ENCODE measurements at places on chromosomes 13 and 19.

- peak; percentile 54 for DNase-seq
These were observed 197.0 kb downstream of the COL4A1 start for GRCh38 chr13:110109910-110110309.

- DNase-seq = no peak
These were observed 51.7 kb downstream of the ERCC5 start for GRCh38 chr13:102897371-102898138.

- no peak for DNase-seq
These were observed 1.3 kb downstream of the ISOC2 start for GRCh38 chr19:55459950-55460657.

GRCh38 chr19:1626417-1627010 is 21.3 kb upstream of the UQCR11 start:
- DNase-seq = no peak

DNA sequence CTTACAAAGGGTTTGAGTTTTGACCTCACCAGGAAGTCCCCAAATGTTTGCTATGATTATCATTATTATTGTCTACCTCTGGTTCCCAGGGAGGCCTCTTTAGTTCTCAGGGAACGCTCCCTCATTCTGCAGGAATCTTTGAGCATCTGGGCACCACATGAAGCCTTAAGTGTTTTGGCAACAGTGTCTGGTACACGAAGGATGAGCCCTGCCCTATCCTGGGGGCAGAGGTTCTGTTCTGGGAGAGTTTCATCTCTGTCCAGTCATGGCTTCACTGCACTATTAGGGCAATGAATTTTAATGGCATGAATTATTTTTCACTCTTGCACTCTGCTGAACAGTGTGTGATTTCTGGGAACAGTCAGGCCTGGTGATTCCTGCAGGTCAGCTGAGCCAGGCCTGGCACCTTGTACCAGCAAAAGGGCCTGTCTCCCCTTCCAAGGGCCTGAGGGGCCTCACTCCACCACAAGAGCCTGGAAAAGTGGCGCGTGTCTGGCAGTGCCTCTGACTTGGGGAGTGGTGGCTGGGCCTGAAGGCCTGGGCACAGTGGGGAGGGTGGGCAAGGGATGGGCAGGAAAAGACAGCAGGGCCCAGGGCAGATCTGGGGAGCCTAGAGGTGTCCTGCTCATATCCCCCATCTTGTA is 4.6 kb downstream of the FAM187B start:
- DNase-seq = no peak

DNA sequence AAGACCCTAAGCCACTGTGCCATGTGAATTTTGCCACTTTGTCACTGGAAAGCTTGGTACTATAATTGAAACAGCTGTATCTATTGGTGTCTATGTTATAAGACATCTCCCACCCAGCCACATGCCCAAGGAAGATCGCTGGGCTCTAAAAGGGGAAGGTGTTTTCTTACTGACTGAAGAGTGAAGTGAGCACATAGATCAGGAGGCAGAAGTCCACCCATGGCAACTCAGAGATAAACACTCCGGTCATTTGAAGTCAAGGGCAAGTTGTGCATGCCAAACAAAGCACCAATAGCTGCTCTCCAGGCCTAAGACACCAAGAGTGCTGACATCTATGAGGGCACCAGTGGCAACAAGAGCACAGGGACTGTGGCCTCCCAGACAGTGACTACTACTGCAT is 153.8 kb downstream of the KCTD12 start:
- DNase-seq = no peak

GRCh38 chr19:31339411-31339810 is 9.8 kb downstream of the TSHZ3 start:
- DNase-seq = peak; percentile 21

DNA sequence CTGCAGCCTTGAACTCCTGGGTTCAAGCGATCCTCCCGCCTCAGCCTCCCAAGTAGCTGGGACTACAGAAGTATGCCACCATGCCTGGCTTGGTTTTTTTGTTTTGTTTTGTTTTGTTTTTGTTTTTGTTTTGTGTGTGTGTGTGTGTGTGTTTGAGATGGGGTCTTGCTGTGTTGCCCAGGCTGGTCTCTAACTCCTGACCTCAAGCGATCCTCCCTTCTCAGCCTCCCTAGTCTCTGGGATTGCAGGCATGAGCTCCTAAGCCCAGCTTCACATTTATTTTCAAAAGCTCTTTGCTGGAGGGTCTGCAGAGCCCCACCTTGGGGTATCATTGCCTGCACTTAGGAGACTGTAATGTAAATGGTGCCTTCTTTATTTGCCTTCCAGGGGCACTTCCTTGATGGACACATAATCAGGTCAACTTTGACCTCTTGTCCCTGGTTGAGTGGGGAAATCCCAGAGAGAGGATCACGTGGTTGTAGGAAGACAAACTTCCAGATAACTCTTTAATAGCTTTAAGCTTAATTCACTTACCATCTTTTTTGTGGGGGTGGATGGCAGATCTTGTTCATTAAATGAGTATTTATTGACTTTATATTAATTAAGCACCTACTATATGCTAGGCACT is 72.9 kb upstream of the NPAS1 start:
- no peak for DNase-seq

- DNase-seq = no peak
These were observed 43.5 kb downstream of the ATP8A2 start for GRCh38 chr13:25415241-25415640.

DNA sequence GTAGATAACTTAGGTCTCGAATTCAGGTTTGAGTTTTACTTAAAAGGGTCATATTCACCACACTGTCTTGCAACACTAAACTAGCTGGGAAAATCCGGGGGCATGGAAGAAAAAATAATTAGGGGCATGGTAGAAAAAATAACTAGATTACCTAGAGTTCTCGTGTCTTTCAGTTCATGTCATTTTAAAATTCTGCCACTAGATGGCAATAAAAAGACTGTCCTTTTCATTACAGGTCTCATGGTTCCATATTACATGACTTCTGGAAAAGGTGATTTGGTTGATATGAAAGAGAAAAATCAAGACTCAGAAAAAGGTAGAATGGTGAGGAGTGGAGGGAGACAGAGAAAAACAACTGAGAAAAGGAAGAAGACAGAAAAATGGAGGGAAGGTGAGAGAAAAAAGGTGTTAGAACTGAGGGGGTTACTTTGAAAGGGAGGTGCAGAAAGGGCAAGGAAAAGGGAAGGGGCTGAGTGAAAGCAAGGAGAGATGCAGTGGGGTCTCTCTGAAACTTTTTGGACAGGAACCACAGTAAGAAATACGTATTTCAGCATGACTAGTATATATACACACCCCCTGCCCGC is 299.0 kb downstream of the KLF12 start:
- no peak for DNase-seq

DNA sequence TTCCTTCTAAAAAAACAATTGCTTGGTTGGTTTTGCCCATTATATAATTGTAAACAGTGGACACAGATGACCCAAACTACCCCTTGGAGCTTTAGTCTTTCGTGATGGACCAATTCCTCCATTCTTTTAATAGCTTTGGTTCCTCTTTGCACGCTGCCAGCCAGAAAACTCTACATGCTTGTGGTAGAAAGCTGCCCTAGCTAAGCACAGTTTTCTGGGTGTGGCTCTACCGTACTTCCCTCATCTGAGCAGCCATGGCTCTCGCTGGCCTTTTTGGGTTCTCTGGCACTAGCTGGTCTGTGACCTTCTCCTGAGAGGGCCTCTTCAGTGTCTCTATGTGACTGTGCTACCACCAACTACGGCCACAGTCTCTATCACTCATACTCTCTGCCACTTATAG is 29.9 kb upstream of the CEBPA start:
- DNase-seq = no peak

GRCh38 chr19:42089772-42090171 is 13.8 kb downstream of the ZNF574 start:
- no peak for DNase-seq

DNA sequence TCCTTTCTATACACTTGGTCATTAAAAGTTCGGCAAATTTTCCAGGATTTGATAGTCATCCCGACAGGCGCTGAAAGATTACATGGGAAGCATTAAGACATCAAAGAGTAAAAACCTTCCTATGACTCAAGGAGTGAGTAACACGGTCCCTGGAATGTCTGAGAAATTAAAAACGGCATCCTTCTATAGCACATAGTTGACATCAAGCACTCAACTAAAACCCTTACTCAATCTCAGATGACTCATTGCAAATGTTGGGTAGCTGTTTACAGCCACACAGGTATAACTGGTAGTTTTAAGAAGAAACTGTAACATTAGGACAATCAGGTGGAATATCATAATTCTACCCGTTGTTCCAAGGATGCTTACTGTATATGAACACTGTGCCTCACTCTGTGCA is 6.4 kb upstream of the LGALS13 start:
- DNase-seq = no peak

- peak; percentile 65 for DNase-seq
These were observed 1.2 kb downstream of the AKT1S1 start for GRCh38 chr19:49875857-49876421.

DNA sequence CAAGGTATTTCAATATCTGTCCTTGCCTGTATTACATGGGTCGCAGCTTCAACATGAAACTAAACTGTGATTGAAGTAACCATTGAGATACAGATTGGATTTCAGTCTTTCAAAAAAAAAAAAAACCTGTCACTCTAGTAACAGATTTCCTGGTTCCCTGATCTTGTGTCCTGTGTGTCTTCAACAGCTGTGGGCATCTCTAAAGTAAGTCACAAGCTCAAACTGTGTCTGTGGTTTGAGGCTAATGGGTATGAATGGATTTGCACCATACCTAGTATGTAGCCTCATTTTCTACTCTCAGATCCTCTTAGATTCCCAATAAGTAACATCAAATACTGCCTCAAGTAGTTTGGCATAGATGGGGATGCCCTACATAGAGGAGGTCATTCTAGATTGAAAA is 300.1 kb downstream of the COG6 start:
- DNase-seq = no peak

GRCh38 chr13:71399631-71400215 is 467.3 kb downstream of the DACH1 start:
- no peak for DNase-seq

- no peak for DNase-seq
These were observed 8.0 kb downstream of the C19orf81 start for GRCh38 chr19:50657222-50657669.

DNA sequence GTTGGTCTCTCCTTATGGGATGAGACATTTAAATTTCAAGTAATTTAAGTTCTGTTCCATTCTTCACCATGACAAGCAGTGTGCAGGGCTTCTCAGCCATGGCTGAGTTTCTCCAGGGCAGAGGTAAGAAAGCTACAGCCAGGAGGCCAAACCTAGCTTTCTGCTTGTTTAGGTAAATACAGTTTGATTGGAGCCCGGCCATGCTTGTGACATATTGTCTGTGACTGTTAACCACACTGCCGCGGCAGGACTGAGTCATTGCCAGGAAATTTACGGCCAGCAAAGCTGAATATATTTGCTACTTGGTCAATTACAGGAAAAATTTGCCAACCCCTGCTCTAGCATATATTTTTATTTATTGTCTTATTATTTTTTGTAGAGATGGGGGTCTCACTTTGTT is 10.7 kb downstream of the NLRP8 start:
- no peak for DNase-seq

DNA sequence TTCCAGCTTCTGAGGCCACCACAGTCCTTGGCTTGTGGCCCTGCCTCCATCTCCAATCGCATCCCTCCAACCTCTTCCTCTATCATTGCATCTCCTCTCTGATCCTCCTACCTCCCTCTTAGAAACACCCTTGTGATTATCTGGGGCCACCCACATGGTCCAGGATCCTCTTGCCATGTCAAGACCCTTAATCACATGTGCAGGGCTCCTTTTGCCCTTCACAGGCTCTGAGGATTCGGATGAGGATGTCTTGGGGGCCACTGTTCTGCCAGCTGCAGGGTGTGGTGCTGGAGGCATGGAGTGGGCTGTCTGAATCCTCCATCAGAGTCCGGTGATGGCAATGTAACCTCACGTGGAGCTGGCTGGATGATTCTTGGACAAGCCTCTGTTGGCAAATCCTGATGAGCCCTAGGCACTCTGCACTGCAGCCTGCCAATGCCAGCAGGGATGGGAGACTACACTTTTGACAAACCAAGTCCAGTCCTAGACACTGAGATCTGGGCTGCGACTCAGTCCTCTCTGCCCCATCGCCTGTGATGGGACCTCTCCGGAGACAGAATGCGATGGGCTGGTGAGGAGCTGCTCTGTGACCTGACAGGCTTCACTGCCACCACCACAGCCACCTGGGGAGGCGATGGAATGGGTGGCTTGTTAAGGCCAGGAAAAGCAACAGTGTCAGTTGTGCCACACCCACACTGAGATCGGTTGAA is 61.2 kb downstream of the CCDC70 start:
- DNase-seq = peak; percentile 15

- DNase-seq = no peak
These were observed 860.5 kb downstream of the PCDH9 start for GRCh38 chr13:66369666-66370065.

DNA sequence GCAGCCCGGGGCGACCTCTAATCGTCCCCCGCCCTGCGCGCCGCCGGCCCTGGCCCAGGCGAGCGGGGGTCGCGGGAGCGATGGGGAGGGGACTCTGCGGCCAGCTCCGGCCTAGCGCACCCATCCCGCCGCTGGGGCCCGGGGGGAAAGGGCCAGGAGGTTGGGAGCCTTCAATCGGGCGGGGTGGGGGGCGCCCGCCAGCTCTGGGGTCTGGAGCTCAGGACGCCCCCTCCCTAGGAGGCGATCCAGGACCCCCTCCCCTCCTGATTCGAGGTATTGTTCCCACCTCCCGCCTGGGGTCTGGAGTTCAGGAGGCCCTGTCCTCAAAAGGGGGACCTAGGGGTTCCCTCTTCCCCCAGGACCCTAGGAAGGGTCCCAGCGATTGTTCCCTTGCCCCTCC is 430 bp downstream of the ZNF358 start:
- DNase-seq = no peak

DNA sequence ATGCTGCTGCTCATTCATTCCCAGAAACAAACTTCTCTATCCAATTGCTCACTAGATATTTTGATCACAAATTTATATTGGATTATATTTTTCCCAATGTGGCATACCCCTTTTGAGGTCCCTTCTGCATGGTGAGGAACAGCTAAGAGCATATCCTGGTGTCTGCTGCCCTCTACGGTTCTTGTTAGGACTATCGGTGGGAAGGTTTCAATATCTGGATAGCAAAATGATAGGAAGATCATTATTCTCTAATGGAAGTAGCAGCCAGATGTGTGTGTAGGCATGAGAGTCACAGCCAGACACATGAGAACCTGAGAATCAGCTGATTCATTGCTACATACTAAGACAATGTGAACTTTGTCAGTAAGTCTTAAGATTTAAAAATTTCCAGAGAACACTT is 1422.4 kb upstream of the MIR17HG start:
- no peak for DNase-seq

DNA sequence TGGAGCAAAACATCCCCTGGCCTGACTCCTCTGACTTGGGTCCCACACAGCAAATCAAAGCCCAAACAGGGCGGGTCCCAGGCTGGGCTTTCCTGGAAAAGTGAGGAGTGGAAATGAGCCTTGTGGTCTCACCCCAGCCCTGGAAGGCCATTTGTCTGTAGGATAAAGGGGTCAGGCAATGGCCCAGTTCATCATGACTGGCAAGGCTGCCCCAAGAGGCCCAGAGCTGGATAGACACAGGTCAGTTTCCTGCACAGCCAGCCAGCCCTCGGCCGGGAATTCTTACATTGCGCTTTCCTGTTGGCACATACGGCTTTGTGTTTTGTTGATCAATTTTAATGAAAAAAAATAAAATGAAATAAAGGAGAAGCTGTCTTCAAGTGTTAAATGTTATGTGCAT is 174.3 kb downstream of the TSHZ3 start:
- peak; percentile 22 for DNase-seq

All from H9 (cell line).